Hematopoietic multipotent progenitor cell treated with erythropoietin and hydrocortisone succinate and interleukin-3 and kit ligand, for 8 days (in vitro differentiated cells): ENCODE measurements at places on chromosomes 2 and 18.

DNA sequence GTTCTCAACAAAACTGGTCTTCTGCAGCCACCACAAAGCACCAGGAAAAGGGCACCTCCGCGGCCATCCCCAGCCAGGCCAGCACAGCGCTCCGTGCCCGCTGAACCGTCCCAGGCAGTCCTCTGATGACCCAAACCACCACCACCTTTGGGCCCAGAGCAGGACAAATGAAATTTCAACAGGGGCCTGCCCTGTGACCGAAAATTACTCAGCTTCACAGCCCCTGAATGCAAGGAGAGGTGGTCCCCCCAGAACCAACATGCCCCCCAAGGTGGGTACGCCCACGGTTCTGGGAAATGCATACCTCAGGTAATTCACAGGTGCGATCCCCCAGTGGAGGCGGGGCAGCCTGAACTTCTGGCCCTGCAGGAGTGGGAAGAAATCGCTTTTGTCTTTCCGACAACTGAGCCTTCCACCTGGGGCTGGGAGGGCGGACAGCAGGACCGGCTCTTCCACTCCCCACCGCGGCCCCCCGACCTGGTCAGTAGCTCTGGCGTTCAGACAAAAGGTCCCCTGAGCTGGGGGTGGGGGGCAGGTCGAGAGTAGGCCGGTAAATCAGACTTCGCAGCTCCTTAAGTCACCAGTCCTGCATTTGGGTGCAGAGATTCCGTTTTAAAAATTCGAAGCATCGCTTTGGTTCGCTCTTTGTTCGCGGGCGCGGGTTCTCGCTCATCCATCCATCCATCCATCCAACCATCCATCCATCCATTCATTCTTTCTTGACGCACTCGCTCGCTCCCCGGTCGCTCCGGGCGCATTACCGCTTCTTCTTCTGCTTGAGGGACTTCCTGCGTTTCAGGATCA is 1.4 kb downstream of the ARL4C start:
- DNase-seq: no peak

GRCh38 chr2:176473177-176473576 is 203.9 kb downstream of the MTX2 start:
- DNase-seq: no peak

- DNase-seq: no peak
Measured at GRCh38 chr2:214006601-214007000, 404.3 kb upstream of the VWC2L start.

DNA sequence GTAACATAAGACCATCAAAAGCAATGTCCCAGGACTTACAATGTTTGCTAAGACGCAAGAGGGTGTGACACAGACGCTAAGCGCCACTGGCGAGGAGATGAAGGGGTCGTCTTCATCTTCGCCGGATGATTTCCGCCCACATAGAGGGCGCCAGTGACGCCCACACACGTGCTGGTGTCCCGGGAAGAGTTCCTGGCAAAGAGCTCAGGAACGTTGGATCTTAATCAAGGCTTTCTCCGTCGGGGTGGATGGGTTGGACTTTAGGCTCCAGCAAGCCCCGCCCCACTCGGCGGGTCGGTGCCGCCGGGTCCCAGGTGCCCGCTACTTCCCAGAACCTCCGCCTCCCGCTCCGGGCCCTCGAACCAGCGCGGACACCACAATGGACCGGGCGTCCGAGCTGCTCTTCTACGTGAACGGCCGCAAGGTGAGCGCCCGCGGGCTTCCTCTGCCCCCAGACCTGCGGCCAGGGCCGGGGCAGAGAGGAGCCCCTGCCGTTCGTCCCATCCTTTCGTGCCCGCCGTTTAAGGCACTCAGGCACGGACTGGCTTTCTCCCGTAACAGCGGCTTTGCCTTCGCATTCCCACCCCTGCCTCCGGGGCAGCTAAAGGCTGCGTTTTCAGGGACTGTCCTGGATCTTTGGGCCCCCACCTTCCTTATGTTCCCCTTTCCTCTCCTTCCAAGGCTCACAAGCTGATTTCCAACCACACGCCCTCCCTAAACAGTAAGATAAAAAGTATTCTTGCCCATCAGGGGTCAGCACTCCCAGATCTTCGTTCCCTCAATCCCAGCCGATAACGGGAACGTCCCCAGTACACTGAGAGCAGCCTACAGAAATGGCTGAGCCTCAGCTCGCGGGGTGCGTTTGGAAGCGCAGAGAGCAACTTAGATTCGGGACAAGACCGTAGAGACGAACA is at the start of gene AOX1:
Gene AOX1, plus strand, starts transcription at position 285 of the 914 bp plus-strand sequence. Its CDS starts 95 bp downstream, at position 380.
- DNase-seq: peak; percentile 41

DNA sequence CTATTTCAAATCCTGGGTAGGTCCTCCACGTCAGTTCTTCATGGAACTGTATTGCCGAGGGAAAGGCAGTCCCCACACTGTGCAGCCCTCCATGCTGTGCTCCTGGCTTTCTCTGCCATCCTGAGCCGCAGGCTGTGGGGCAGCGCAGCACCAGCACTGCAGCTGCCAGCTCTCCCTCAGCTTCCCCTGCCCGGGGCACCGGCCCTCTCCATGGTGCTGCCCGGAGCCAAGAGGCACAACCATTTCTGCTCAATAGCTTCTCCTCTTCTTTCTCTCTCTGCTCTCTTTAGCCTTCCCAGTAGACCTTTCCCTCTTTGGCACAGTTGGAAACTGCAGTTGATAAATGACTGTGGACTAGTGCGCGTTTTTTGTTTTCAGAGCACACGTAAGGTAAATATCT is 12.1 kb downstream of the ANKRD23 start:
- no peak for DNase-seq
